Cerebellar nuclear complex (tissue), 1 donor: ENCODE measurements at places on chromosomes 3 and 15.

DNA sequence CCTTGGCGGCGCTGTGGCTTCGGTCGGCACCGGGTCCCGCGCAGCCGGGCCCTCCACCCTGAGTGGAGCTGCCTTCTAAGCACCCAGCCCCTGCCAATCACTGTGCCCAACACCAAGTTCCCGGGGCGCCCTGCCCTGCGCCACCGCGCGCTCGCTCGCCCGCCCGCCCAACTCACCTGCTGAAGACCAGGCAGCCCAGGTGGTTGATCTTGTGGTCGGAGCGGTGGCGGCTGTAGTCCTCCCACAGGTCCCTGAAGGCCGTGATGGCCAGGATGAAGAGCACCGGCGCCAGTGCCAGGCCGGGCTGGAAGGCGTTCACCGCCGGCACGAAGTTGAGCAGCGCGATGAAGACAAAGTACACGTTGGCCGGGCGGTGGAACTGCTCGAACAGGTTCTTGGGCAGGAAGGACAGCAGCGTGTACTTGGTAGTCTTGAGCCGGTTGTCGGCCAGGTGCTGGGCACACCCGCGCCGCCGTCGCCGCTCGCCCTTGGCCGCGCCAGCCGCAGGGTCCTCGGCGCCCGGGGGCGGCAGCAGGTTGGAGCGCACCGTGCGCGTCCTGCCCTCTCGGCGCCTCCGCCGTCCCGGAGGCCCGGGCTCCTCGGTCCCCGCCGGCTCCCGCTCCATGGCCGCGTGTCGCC, 536 bp downstream of the ATP10A start:
- DNase-seq = no peak

DNA sequence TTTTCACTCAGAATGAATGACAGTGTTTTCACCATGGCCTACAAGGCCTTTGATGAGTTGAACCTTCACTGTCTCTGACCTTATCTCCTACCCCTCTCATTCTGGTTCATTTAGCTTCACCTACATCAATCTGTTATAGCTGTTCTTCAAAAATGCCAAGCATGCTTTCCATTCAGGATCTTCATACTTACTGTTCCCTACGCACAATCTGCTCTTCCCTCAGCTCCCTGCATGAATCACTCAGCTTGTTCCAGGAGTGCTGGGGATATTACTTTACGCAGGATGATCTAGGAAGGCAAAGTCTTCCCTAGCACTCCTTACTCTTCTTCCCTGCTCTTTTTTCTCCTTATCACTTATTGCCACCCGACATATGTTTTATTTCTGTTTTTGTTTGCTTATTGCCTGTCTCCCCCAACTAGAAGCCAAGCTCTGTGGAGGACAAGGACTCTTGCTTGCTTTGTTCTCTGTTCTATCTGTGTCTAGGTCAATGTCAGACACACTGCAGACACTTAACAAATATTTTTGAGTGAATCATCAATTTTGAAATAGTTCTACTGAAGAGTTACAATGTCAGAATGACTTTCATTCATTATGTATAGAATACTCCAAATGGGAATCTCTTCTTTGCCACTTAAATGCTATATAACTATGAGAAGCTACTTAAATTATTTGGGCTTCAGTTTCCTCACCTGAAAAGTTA, 238.3 kb upstream of the FEZF2 start:
- DNase-seq = no peak

DNA sequence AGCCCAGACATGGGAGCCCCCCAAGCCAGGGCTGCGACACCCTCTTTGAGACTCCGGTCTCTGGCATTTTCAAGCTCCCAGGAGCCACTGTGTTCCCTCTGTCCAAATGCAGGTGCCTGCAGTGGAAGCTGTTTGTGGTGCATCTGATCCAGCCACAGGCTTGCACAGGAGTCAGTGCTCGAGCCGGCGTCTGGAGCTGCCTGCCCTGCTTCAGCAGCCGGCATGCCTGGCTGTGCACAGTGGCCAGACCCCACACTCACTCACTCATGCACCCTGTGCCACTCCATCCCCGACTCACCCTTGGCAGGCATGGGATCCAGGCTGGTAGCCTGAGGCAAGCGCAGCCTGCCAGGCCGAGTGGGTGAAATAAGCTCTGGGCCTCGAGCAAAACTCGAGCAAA, 555.0 kb upstream of the CCDC54 start:
- no peak for DNase-seq

- DNase-seq = no peak
These were observed 556.0 kb downstream of the ROBO1 start for GRCh38 chr3:79211586-79212359.

GRCh38 chr3:149120051-149120972, 9.1 kb upstream of the HPS3 start:
- DNase-seq = no peak

GRCh38 chr15:84955089-84955848, 26.4 kb upstream of the PDE8A start:
- no peak for DNase-seq

- DNase-seq = no peak
These were observed 2.2 kb upstream of the PGPEP1L start for GRCh38 chr15:99009741-99010330.

DNA sequence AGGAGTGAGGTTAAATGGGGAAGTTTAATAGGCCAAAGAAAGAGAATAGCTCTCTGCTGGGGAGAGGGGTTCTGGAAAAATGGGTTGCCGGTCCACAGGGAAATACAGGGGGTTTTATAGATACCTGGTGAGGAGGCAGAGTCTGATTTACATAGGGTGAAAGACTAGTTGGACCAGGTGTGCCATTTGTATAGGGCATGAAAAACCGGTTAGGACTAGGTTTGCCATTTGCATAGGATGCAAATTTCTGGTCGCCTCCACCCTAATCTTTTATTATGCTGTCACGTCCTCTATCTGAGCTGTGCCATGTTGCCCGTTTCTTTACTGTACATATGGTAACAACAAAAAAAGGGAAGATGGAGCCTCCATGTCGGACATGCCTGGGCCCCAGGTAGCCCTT, 960.1 kb downstream of the FHIT start:
- no peak for DNase-seq

GRCh38 chr15:39628144-39628508, 47.2 kb downstream of the THBS1 start:
- DNase-seq = no peak

DNA sequence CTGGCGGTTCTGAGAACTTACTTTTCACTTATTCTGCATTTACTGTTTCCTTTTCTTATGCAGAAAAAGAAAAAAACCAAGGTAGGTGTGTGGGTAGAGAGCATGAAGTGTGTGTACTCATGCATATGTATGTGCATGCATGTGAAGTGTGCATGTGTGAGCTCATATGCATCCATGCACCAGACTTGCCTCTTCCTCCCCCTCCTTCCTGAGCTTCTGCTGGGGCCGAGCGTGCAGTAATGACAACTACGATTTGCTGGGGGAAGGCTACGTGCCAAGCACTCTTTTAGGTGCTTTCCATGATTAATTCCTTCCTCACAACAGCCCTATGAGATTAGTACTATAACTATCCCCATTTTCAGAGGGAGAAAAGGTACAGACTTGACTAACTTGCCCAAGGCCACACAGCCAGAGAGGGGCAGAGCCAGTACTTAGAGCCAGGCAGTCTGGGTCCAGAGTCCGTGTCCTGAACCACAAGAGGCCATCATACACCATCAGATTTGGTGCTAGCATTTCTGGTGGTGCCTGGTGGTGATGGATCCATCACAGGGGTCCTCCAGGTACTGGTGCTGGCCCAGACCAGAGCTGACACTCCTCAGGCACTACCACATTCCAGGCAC, 46.7 kb downstream of the CAPN3 start:
- no peak for DNase-seq

- DNase-seq = no peak
These were observed 831.0 kb upstream of the ARPP21 start for GRCh38 chr3:34808287-34808686.

GRCh38 chr3:99960941-99961340, 143.3 kb downstream of the CMSS1 start:
- no peak for DNase-seq

DNA sequence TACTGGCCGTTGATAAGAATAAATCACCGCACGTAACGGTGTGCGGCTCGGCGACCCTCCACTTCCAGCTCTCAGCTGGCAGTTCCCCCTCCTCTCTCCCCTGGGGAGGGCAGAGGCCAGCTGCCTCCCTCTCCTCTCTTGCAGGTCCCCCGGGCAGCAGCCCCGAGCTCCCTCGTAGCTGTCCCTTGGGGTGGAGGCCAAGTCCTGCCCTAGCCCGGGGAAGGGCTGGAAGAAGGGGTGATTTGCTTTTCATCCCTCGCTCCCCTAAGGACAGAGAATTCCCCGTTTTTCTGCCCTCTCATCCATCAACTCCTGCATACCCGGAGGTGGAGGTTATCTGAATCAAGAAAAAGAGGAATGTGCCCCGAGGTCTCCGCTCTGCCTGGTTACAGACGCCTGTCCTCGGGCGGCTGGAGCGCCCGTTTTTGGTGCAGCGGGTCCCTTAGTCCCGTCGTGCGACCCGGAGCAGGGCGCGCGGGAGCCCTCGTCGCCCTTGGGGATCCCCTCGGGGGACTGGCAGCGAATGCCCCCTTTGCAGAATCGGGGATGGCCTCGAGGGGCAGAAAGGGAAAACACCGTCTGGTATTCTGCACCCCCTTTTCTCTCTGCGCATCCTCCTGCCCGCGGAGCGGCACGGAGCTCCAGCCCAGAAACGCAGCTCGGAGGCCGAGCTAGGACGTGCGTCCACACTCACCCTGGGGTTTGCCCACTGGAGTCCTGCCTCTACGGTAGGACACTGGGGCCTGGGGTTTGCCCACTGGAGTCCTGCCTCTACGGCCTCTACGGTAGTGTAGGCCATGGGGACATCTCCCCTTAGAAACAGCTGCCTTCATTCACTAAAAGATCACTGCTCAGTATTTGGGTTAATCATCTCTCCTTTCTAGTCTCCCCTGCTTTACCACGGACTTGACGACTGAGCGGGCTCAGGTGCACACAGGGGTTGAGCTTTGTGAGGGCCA, 2.2 kb downstream of the PTPRG start:
- no peak for DNase-seq

DNA sequence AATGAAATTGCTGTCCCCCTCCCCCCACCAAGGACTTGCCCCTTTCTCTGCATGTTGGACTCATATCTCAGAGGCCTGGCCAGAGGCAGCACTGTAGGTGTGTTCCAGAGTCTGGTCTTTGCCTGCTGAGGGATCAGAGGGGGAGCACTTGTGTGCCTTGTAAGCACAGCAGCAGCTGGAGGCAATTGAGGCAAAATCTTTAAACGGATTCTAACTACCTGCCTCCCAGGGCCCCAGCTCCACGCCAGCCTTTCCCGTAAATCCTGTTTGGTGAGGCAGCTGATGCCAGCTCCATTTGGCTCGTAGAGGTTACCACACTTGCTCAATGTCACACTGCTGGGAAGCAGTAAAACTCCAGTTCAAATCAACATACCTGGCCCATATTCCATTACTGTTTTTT, 2.3 kb upstream of the IDH2 start:
- DNase-seq = no peak

DNA sequence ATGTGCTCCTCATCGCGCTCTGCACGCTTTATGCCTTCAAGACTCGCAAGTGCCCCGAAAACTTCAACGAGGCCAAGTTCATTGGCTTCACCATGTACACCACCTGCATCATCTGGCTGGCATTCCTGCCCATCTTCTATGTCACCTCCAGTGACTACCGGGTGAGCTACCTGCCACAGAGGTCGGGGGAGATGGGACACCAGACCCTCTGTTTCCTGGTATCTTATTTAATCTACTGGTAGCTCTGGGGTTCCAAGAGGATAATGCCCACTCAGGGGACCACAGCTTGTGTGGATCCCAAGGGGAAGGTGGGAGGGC, 9.1 kb downstream of the GRM2 start:
- no peak for DNase-seq

GRCh38 chr15:76470691-76471090, 134.1 kb downstream of the ISL2 start:
- no peak for DNase-seq
